Activated T-helper 1 cell treated with anti-CD3 and anti-CD28 coated beads, Interleukin-2, amount 50 U/mL, for 16 hours (primary cell): ENCODE measurements at places on chromosomes 2 and 18.

DNA sequence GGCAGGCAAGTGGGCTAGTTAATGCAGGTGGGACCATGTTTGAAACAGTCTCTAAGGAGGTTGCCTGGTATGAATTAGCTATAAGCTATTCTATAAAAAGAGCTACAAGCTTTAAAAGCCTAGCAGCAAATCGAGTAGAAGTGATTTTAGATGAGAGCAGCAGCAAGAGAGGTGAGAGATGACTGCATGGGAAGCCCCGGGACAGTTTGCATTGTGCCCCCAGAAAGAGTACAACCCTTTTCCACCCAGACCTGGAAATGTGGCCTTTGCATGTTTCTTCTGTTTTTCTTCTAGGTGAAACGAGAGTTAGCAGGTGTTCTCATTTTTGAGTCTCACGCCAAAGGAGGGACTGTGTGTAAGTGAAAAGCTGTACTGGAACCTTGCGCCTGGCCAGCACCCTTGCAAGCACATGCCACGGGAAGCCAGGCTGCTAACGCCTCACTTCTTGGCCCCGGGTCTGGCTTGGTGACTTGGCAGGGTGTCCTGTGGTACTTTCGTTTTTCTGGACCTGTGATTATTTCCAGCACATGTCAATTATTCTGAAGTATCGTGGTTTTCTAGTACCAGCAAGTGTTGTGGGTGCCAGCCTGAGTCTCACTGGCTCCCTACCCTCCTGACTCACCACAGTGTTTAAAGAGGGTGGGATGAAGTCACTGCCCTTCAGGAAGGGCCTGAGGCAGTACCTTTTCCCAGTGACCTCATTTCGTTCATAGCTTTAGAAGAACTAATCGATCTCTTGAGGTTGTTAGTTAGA is 90.3 kb upstream of the MAP3K20 start:
- no peak for DNase-seq

DNA sequence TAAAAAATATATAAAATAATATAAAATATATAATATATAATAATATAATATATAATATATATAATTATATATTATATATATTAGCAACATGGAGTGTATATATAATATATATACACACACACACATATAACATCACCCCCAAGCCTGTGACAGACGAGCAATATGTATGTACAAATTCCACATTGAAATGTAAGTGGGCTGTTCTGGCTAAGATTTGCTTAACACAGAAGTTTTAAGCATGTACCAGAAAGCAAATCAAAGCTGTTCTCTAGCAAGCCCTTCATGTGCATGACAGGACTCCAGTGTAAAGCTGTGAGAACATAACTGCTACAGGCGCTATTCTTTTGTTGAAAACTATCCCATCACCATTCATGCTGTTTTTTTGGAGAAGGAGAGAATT is 261.7 kb upstream of the TNP1 start:
- no peak for DNase-seq

DNA sequence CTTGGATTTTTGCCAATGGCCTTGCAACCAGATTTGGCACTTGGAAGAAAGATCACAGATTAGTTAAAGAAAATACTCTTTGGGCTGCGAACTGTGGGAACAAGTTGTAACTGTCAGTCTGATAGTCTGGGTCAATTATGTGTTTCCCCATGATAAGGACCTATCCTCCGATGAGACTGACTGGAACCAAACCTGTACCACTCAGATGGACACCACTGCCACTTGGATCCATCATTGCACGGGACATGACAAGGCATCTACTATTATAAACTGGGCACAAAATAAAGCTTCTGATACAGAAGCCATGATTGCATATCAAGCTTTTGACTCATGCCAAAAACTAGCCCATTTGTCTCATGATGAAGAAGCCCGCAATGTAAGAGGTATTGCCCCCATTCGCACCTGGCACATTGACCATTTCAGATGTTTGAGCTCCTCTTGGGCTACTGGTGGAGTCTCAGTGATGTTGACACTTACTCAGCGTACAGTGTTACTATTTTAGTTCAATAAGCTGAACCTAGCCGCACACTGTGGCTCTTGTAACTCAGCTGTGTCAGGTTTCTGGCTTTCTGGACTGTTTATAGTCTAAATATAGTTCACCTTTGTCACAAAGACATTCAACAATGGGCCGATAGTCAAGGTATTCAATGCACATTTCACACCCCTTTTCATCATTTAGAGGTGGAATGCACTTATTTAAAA is 179.8 kb upstream of the RBBP8 start:
- DNase-seq: no peak

GRCh38 chr2:129619471-129619870 is 360.0 kb upstream of the RAB6C start:
- no peak for DNase-seq

DNA sequence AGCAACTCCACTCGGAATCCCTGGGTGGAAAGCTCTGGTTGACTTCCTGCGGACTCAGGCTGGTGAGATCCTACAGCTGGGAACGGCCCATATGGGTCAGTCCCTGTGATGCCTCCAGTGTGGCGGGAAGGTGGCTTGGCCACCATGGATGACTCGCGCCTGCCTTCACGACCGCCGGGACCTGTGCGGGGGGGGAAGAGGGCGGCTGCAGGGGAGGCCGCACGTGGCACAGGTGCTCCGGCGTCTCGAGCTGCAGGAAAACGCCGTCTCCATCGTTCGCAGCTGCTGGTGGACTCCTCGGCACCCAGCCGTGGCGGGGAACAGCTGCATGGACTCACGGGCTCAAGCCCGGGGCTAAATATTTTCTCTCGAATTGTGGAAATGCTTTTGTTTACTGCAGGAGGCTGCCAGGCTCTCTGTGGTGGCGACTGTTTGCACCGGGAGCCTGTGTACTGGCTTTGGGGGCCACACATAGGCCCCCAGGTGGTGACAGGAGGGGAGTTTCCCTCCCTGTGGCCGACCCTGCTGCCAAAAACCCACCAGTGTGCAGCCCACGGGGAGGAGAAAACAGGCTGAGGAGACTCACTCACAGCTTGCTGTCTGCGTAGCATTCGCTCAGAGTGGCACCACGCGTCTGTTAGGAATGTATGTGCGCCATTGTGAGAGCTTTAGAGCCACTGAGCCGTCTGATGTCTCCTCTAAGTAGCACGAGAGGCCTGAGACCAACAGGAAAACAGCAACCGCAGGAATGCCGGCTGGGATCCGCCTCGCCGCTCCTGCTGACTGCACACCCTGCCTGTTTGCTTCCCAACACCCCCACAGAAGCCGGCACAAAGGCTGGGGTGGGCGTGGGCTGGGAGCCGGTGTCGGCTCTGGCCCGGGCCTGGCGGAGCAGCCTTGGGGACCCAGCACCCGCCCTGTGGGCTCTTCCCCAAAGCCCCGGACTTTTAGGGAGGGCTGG is 89.2 kb downstream of the NFATC1 start:
- no peak for DNase-seq
